ENCODE measurements at places on chromosomes 7 and 10.
A peak's percentile ranks its signal among the peaks of the same experiment; 100 is the strongest.

GRCh38 chr10:21401196-21401595 is 124.3 kb downstream of the SKIDA1 start:
- DNase-seq, result no peak

- no peak for DNase-seq
Measured at GRCh38 chr7:43554423-43554822, 28.5 kb upstream of the STK17A start.

- DNase-seq, result peak; percentile 14
Measured at GRCh38 chr7:12638851-12639456, 48.5 kb upstream of the ARL4A start.

GRCh38 chr7:2864204-2864985 is 20.3 kb upstream of the GNA12 start:
- DNase-seq, result no peak

DNA sequence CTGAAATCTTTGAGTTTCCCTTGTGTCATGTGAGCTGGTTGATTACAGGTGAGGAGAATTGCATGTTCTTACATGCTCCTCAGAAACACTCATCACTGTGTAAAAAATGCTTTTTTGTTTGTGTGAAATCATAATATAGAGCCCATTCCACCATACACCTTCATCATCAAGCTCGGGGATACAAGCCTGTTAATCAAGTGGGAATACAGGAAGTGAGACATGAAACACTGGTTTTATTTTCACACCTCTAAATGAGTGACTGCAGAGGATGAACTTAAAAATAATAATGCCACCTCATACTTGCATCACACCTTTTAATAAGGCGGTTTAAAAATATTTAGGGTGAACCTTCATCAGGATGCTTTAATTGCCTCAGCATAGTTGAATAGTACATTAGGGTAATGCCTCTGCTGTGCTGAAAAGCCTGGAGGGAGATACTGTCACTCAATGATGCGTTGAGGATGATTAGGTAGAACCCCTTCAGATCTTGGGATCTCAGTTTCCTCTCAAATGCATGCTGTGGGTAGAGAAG is 164.6 kb downstream of the AUTS2 start:
- no peak for DNase-seq

DNA sequence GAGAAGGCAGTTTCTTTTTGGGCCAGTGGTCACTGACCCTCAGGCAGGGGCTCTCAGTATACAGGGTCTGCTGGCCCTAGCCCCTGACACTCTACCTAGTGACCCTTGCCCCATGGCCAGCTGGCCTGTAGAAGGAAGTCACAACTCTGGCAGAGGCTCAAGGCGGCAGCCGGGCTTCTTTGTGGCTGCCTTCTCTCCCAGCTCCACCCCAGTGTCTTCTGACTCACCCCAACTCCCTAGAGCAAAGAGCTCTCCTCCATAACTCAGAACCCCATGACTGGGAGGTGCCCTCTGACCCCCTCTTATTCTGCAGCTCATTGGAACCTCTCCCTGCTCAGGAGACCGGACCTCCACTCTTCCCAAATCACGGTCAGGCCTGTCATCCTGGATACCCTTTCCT is 358.2 kb downstream of the FGFR2 start:
- no peak for DNase-seq

GRCh38 chr10:125593644-125594043 is 89.3 kb downstream of the TEX36 start:
- DNase-seq, result no peak

GRCh38 chr7:138186951-138187351 is 110.7 kb downstream of the AKR1D1 start:
- peak; percentile 19 for DNase-seq

GRCh38 chr10:78455236-78455635 is 421.6 kb downstream of the RPS24 start:
- DNase-seq, result no peak

- no peak for DNase-seq
Measured at GRCh38 chr7:159062569-159062968, 82.1 kb downstream of the VIPR2 start.

DNA sequence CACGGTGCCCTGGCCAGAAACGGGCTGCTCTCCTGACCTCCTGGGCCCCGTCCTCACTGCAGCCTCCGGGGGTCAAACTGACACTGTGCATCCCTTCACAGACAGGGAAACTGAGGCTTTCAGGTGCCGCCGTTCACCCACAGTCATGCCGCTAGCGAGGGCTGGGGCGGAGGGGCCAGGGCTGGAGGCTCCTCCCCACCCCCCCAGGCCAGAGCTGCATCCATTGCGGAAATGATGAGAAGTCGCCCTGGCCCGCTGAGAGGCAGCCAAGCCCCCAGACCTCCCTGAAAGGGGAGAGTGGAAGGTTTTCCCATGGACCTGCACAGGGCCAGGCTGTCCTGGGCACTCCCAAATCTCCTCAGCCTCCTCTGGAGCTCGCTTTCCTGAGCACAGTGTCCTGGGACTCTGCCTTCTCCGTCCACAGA is 16.5 kb upstream of the INPP5A start:
- no peak for DNase-seq

DNA sequence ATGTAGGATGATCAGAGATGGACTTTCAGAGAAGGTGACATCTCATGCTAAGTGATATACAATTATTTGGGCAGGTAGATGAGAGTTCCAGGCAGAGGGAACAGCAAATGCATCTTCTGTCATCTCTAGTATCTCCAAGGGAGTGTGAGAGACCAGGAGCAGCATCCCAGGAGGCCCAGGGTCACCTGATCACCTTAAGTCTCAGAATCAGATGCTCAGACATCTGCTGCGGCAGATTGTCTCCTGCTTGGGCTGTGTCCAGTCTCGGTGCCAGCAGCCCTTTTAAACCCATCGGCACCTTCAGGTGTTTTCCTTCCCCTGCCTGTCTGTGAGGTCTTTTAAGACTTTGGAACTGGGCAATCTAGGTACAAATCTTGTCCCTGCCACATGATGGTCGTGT is 690.6 kb downstream of the LRMDA start:
- no peak for DNase-seq

- DNase-seq, result no peak
Measured at GRCh38 chr7:150398965-150399320, 19.8 kb downstream of the ZNF775 start.

- no peak for DNase-seq
Measured at GRCh38 chr7:29194206-29194593, 375 bp upstream of the CHN2 start.

DNA sequence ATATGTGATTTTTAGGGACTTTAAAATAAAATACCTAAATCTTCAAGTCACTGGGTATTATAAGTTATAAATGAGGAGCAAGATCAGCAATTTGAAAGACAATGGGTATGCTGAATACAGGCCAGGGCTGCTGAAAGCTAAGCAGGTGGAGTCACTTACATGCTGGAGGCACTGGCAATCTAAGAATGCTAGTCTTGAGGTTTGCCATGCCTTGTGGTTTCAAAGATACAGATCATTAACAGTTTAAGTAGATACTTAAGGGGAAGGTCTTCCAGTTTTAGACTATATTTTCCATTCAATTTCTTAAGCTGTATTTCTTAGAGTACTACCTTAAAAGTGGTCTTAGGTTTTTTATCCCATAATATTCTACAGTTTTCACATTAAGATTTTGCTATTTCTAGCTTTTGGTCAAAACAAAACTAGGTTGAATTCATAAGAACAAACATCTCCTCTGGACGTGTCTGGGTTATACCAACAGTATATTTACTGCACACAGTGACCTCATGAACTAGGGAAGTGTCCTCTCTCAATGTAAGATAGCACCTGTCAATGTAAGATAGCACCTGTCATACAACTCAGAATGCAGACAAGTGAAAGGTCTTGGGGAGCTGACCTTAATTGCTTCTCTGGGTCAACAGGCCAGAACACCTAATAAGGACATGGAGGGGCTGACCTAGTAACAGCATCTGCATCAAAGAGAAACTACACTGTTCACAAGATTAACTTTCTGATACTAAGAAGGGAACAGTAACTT is 2.0 kb downstream of the SRI start:
- no peak for DNase-seq

- no peak for DNase-seq
Measured at GRCh38 chr10:86712317-86712707, 44.0 kb downstream of the LDB3 start.

- DNase-seq, result no peak
Measured at GRCh38 chr10:113609704-113610108, 54.1 kb downstream of the NRAP start.

DNA sequence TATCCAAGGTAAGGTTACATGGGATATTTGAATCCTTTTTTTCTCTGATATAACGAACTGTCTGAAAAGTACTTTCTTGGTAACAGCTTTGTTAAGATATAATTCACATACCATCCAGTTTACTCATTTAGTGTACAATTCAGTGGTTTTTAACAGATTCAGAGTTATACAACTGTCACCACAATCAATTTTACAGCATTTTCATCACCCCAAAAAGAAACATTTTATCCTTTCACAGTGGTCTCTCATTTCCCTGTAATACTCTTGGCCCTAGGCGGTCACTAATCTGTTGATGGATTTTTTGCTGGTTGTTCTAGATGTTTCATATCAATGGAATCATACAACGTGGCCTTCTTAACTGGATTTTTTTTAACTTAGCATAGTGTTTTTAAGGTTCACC is 91.6 kb downstream of the GLCCI1 start:
- no peak for DNase-seq

GRCh38 chr10:33676606-33677339 is 342.3 kb upstream of the NRP1 start:
- no peak for DNase-seq

- DNase-seq, result no peak
Measured at GRCh38 chr10:25056726-25057125, 40.3 kb downstream of the THNSL1 start.

DNA sequence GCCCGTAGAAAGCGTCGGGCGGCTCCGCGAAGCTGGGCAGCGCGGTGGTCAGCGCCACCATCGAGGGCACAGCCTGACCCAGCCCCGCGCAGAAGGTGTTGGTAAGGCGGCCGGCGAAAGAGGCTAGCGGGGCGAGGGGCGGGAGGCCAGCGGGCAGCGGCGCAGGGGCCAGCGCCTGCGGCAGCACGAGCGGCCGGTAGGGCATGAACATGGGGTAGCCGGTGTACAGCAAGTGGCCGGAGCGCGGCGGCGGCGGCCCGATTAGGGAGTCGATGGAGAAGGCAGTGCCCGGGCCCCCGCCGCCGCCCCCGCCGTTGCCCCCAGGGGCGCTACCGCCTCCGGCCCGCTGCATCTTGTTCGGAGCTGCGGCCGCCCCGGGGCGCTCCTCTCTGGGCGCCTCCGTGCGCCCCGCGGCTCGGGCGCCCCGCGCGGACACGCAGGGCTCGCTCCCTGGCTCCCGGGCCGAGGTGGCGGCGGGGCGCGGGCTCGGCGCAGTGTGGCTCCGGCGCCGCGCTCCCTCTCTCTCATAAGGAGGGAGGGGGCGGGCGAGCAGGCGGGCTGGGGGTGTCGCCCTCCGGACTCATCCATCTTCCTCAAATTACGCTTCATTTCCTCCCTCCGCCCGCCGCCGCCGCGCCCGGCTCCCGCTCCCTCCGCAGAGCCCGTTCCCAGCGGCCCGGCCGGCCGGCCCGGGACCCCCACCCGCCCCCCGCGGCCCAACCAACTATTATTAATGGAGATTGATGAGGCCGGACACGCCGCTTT is at the start of gene GBX1:
Gene GBX1 (minus strand): TSS at position 498 of the 765 bp plus-strand sequence. CDS start 146 bp downstream, at position 352.
- DNase-seq, result peak; percentile 24

- peak; percentile 28 for DNase-seq
Measured at GRCh38 chr7:14748461-14748860, 154.1 kb downstream of the DGKB start.

- DNase-seq, result no peak
Measured at GRCh38 chr7:28530803-28531175, 118.5 kb downstream of the CREB5 start.

- no peak for DNase-seq
Measured at GRCh38 chr7:140230516-140230860, 53.7 kb upstream of the KDM7A start.

DNA sequence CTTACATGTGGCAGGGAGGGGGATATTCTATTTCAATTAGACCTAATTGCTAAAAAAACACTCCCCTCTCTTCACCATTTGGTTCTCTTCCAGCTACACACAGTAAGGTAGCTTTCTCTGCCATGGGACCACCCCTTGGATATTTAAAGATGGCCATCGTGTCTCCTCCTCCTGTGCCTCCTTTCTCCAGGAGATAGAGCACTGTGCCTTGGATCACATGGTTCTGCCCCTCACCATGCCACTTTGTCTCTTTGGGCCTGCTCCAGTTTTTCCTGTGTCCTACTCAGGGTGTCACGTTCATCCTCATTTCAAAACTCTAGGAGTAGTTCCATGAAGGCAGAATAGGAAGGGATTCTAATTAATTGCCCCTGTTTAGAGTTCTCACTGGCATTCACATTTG is 1060.2 kb downstream of the KCNMA1 start:
- DNase-seq, result no peak

GRCh38 chr7:47627580-47628283 is 45.8 kb upstream of the TNS3 start:
- no peak for DNase-seq

DNA sequence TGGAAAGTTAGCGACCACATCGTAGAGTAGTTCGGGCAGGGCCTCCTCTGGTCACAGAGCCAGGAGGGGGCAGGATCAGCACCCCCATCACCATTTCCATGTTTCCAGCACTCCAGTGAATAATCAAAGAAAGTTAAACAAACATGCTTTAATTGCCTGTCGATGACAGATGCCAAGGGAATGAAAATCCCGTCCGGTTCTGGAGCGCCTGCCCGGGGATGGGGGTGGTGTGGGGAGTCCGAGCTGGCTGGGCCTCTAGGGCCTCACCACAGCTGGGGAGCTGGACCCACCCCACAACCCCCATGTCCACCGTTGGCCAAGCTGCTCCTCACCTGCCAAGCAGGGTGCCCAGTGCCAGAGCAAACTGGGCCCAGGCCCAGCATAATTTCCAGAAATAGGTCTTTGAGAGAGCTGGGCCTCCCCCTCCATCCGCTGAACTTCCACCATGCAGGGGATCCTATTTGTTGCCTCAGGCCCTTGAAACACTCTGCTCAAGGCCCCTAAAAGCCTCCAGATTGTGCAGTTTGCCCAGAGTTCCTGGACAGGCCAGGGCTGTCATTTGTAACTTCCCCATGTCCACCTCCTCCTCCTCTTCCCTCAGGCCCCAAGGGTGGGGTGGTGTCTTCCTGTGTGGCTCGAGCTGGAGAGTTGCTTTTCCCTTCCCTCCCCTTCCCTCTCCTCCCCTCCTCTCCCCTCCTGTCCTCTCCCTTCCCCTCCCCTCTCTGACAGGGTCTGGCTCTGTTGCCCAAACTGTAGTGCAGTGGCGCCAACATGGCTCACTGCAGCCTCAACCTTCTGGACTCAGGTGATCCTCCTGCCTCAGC is 101.0 kb downstream of the MYL10 start:
- no peak for DNase-seq

DNA sequence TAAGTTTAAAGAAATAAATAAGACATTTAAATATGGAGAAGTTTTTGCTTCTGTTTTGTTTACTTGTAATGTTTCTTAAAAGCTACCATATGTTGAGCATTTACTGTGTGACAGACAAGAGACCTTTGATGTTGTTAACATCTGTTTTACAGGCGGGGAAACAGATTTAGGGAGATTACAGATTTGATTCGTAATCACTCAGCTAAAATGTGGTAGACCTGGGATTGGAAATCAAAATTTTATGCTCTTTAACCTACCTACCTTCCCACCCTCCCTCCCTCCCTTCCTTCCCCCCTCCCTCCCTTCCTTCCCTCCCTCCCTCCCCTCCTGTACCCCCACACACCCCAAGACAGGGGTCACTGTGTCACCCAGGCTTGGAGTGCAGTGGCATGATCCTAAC is 11.7 kb downstream of the LCOR start:
- no peak for DNase-seq

All from HTR-8/SVneo (cell line).